ENCODE measurements at places on chromosomes 2 and 18.

DNA sequence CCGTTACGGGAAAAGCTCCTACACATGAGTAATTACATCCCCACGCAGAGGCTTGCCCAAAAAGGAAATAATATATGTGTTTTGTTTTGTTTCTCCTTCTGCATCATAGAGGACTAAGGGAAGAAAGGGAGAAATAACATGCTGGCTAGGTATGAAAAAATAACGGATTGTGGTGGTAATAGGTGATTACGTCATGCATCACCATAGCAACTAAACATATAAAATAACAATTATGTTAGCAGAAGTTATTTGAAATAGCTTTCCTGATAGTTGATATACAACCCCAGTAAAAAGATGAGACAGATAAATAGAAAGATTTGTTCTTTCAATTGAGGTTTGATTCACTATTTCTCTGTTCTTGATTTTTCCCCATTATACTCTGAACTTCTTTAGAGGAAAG is 518.0 kb downstream of the ZNF516 start:
- DNase-seq, result no peak

DNA sequence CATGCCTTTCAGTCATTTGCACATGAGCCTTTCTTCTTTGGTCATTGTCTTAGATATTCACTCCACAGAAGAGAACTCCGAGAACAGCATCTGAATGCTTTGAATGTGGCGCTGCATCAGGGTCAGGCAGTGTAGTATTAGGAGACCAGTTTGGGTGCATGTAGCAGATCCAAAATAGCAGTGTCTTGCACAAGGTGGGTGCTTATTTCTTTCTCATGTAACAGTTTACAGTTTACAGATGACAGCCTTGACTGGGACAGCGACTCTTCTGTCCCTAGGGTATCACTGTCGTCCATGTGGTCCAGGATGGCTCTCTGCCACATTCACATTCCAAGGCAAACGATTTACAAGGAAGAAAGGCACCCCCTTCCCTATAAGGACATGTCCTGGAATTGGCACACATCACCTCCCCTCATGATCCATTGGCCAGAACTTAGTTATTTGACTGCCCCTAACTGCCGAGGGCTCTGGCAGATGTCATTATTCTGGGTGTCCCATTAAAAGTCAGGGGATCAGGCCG is 101.0 kb downstream of the STPG4 start:
- no peak for DNase-seq

DNA sequence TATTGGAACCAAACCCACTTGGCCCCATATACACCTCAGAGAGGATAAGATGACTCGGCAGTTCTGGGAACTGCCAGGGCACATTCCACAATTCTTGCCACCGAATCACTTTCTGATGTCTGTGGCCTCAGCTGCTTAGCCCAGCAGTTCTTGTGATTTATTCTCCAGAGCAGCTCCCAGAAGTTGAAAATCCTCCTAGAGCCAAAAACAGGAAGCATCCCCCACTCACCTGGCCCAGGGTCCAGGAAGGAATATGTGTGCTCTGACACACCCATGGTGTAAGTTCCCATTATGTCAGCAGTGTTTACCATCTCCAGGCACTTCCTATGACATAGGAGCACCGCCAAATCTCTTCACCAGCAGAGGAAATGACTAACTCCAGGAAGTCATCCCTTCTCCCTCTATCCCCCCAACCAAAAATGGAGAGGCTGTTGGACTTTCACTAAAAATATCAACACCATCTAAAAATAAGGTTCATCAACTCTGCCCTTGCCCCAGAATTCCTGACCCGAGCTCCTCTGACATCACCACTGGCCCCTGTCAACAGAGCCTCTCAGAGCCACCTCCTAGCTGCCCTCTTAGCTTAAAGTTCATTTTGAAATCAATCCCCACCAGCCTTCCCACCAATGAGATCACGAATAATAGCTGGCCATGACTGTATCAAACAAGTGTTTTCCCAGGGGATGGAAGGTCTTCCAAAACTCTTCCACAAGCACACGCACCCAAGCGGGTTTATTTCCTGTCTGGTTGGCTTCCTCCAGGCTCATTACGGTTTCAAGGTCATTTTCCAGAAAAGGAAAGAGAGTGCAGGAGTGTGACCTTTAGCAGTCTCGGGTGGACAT is 223.1 kb upstream of the PARD3B start:
- no peak for DNase-seq

DNA sequence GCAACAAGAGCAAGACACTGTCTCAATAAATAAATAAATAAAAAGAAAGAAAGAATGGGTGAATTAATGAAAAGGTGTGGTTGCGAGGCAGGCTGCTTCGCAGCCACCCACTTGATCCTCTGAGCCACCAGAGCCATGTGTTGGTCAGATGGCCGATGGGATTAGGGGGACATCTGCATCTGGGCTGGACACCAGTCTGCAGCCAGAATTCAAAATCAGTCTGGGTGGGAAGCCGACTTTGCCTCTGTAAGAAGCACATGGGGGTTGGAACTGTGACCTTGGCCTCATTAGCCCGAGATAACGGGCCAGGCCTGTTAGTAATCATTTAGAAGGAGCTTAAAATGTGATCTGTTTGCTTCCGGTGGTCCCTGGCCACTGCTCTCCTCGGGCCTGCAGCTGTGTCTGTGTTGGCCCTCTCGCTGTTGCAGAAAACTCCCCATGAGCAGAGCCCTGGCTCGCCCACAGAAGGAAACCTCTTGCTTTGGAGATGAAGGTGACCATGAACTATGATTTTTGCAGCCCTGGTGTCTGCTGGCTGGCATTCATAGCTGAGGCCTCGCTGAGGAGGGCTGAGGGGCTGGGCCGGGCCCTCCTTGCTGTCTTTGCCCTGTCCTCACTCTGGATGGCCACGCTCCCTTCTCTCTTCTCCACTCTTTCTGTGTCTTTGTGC is 94.4 kb downstream of the DYSF start:
- no peak for DNase-seq

DNA sequence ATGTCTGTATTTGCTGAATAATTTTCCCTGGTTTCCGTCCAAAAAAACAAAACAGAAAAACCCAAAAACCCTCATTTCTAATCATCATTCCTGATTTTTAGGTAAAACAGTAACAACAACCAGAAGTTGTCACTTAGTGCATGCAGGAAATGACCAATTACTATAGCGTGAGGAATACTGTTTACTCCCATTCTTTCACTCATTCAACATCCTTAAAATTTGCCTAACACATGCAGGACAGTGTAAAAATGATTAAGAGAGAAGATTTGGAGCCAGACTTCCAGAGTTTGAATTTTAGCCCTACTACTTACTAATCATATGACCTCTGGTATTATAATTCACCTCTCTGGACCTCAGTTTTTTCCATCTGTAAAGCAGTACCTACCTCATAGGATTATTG is 83.1 kb downstream of the FIGN start:
- DNase-seq, result no peak

Data from right kidney (tissue), 9 donors.